ENCODE measurements at places on chromosomes 6 and 20.
A peak's percentile ranks its signal among the peaks of the same experiment; 100 is the strongest.

- no peak for DNase-seq
These were observed 347.7 kb downstream of the PRKN start for GRCh38 chr6:162379757-162380409.

DNA sequence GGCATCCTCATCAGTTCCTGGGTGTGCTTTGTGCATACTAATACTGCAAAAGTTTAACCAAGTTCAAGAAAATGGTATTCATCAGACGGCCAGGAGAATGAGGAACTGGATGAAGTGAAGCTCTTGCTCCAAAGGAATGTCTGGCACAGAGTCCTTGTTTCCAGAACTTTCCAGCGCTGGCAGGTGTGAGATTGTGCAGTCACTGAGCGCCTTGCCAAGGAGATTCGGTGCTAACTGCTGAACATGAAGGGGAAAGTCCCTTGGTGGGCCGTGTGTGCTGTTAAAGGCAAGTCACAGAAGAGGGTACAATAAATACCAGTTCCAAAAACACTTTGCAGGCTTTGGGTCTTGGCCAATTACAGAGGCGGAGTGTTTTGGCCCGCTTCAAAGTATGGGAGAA lies 262.3 kb upstream of the SOX4 start:
- DNase-seq, result no peak

- no peak for DNase-seq
These were observed 81.1 kb downstream of the CD40 start for GRCh38 chr20:46199198-46199597.

GRCh38 chr6:53922539-53922981 lies 127.8 kb downstream of the LRRC1 start:
- DNase-seq, result no peak

GRCh38 chr6:90508753-90509152 lies 78.1 kb downstream of the MAP3K7 start:
- no peak for DNase-seq

DNA sequence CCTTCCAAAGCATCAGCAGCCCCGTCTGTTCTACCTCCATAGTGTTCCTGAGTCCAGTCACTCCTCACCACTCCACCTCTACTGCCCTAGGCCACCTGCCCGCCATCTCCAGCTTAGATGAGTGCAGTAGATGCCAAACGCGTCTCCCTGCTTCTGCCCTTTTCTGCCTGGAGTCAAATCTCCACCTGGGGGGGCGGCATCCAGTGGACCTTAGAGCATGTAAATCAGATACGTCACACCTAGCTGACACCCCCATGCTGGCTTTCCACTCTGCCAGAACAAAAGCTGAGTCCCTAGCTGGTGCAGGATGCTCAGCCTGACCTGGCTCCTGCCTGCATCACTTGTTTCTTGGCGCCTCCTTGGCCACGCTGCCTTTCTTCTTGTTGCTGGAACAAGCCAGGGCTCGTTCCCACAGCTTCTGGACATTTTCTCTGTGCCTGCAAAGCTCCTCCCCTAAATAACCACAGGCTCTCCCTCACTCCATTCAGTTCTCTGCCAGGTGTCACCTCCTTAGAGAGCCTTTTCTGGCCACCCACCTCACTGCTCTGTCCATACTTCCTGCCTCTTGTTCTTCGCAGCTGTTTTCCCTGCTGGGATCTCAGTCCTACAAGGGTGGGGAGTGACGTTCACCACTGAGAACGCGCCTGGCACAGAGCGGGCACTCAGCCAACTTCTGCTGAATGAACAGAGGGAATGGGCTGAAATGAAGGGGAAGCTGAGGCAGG lies 5.8 kb downstream of the DDR1 start:
- no peak for DNase-seq

DNA sequence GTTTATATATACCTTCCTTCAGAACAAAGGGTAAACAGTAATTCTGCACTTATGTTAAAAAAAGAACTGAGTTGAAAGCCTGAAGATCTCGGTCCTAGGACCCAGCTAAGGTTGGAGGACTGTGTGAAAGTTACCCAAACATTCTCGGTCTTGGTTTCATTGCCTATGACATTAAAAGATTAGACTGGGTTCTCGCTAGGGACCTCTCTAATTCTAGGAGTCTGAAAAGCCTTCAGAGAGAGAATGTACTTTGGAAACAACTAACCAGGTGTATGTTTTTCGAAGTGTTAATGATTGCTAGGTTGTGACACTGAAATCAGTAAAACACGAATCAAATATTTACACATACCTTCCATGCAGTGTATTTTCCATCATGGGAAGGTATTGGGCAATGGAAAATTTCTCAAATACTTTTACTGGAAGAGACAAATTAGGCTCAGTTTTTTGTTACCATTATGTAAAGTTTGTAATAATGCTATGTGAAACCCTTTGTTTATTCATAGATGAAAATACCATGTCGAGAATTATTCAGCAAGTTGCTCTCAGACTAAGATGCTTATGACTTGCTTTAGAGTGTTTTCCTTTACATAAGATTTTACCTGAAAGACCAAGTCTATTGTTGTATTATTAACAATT lies 113.7 kb upstream of the LOC128125822 start:
- DNase-seq, result no peak

- no peak for DNase-seq
These were observed 7.7 kb downstream of the ADGRF1 start for GRCh38 chr6:47034421-47034820.

GRCh38 chr6:35955071-35955470 lies 34.2 kb upstream of the SRPK1 start:
- DNase-seq, result no peak

- no peak for DNase-seq
These were observed 122.2 kb downstream of the JPH2 start for GRCh38 chr20:44064501-44065400.

GRCh38 chr6:123898665-123899064 lies 95.0 kb downstream of the NKAIN2 start:
- DNase-seq, result no peak

- no peak for DNase-seq
These were observed 59.6 kb upstream of the EMILIN3 start for GRCh38 chr20:41426086-41426830.

- no peak for DNase-seq
These were observed 632.7 kb downstream of the RFPL4B start for GRCh38 chr6:112979830-112980229.

DNA sequence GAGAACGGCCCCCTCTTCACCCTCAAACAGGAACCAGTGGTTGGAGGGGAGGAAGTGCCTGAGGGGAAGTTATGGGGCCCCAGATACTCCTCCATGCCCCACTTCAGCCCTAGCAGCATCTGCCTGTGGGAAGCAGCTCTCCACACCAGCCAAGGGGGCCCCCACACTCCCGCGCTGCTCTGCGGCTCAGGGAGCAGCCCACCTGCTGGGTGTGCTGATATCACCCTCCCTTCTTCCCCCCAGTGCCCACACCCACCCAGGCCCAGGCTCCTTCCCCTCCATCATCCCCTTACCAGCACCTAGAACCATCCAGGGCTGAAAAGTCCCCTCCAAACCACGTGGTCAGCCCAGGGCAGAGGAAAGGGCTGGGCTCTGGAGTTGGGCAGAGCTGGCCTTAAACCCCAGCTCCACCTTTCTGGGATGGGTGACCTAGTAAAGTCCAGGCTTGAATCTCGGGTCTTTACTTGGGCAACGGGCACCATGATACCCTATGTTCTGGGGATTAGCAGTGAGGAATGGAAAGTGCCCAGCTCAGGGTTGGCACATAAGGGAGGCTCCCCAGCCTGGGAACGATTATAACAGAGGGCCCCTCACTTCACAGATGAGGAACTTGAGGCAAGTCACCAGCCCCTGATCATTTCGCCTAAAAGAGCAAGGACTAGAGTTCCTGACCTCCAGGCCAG lies 663 bp downstream of the LST1 start:
- no peak for DNase-seq

DNA sequence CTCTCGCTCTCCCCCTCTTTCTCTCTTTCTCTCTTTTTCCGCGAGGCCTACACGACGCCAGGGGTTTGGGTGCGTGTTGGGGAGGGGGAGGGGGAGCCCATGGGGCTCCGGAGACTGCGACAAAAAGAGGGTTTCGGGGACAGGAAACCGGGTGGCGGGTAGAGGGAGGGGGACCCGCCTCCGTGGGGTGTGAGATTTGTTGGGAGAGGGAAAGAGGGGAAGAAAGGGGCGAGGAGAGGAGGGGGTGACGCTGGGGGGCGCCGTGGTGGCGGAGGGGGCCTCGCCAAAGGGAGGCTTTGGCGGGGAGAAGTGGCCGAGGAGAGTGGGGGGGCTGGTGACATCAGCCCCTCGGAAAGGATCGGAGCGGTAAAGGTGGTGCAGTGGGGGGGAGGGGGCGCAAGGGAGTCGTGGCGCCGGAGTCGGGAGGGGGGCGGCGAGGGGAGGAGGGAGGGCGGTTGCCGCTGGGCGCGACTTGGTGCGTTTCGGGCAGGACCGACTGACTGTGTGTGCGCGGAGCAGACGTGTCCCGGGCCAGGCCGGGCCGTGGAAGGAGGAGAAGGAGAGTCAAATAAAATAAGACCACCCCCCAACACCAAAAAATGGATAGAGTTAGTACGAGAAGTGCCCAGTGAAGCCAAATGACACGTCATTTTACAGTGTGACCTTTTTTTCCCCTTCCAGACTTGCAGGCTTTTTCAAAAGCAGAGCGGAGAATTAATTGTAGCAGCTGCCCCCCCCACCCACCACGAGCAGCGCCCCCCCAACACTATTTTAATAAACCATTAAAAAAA lies 39.8 kb downstream of the GNAS start:
- peak; percentile 67 for DNase-seq

DNA sequence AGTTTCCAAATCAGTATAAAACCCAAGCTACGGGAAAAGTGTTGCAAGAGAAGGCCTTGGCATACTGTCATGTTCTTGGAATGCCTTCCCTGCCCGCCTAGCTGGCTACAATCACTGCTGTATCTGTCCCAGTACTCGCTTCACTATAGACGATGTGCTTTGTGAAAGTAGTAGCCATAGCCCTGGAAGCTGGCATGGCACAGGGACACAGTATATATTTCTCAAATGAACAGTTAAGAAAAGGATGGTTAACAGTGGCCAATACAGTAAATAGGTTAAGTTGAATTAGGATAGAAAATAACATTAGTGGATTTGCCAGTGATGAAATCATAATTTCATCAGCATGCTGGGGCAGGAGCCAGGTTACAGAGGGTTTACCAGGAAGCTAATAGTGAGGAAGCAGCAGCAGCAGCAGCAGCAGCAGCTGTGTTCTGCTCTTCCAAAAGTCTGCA lies 499.3 kb downstream of the CDKAL1 start:
- DNase-seq, result no peak

DNA sequence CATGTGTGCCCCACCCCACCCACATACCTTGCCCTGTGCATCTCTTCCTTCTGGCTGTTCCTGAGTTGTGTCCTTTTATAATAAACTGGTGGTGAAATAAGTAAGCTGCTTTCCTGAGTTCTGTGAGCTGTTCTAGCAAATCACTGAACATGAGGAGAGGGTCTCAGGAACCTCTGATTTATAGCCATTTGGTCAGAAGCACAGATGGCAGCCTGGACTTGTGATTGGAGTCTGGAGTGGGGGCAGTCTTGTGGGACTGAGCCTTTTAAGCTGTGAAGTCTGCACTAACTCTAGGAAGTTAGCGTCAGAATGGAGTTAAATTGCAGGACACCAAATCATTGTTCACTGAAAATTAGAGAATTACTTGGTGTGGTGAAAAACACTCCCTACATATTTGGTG lies 245.4 kb downstream of the LRFN2 start:
- no peak for DNase-seq

All from activated CD4-positive, alpha-beta T cell treated with anti-CD3 and anti-CD28 coated beads, Interleukin-2, amount 50 U/mL, for 24 hours (primary cell).